ENCODE measurements at places on chromosomes 1 and 21. TPM values are rescaled to one million over a fixed set of nuclear protein-coding genes. Genes with fewer than 3 reads are reported as not detected.

CD101 gene
- 0.40 TPM for total RNA-seq

ADGRL2 gene
- 1.2 TPM for total RNA-seq

TMEM234 gene
- 16.6 TPM for total RNA-seq

ERVH48-1 gene
- not detected for total RNA-seq
